ENCODE measurements at places on chromosomes 5 and 9. TPM values are rescaled to one million over a fixed set of nuclear protein-coding genes. Genes with fewer than 3 reads are reported as not detected.

DNA sequence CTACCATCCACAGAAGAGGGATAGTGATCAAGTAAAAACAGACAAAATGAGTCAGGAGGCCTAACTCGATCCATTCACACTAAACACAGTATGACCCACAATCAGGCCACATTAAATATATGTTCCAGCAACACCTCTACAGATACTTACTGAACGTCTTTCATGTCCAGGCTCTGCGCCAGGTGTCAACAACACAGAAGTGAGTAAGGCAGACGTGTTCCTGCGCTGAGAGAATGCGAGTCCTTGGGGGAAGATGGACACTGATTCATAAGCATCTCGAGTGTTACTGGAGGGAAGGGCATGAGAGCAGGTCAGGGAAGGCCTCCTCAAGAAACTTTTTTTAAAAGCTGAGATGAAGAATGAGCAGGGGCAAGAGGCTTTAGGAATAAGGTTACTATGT is 164.3 kb upstream of the CLINT1 start:
- DNase-seq, result no peak

GRCh38 chr9:94625835-94626234 is 13.5 kb downstream of the FBP1 start:
- no peak for DNase-seq

Gene PLPP7
- polyA plus RNA-seq, result 1.9 TPM

Gene CENPK
- polyA plus RNA-seq, result 70.1 TPM

Gene MCC
- polyA plus RNA-seq, result 33.2 TPM

Gene SLC25A2
- 0.23 TPM for polyA plus RNA-seq

DNA sequence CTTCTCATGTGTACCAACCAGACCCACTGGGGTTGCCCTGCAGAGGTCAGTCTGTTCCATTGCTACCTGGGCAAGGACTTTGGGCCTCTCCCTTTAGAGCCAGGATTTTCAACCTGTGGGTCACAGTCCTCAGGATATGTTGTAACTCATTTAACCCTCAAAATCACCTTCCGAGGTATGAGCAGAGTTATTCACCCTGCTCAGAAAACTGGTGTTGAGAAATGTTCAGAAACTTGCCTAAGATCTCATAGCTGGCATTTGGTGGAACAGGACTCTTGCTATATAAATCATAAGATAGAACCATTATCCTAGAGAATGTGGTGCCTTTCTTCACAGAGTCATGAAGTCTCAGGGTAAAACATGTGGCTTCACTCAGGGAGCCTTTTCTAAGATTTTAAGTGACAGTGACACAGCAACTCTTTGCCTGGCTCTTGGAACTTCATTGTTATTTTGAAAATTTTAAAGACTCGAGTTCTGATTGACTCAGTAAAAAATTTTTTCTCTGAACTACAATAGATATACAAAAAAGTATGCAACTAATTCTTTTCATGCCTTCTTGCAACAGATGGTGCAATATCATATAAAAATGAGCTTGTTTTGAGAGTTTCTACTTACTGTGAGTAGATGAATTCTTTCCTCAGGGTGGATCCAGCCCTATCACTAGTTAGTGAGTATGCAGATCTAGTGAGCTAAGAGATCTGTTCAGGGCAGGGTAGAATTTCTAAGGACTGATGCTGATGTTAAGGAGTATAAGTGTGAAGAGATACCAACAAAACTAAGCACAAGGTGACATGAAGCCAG is 29.5 kb downstream of the CAST start:
- no peak for DNase-seq

Gene ARHGEF37
- 5.3 TPM for polyA plus RNA-seq

GRCh38 chr9:127333221-127334064 is 63.5 kb upstream of the SLC2A8 start:
- no peak for DNase-seq

Gene PDE6A
- 0.25 TPM for polyA plus RNA-seq

Gene EPB41L4B
- 17.4 TPM for polyA plus RNA-seq

Gene THBS4
- polyA plus RNA-seq, result 17.7 TPM

Gene AHRR
- 5.9 TPM for polyA plus RNA-seq

GRCh38 chr5:137561608-137562007 is 62.5 kb upstream of the SPOCK1 start:
- DNase-seq, result no peak
